ENCODE measurements at places on chromosomes 6 and 20.

- no peak for DNase-seq
Observed at GRCh38 chr6:81666481-81666880, 86.0 kb downstream of the TENT5A start.

DNA sequence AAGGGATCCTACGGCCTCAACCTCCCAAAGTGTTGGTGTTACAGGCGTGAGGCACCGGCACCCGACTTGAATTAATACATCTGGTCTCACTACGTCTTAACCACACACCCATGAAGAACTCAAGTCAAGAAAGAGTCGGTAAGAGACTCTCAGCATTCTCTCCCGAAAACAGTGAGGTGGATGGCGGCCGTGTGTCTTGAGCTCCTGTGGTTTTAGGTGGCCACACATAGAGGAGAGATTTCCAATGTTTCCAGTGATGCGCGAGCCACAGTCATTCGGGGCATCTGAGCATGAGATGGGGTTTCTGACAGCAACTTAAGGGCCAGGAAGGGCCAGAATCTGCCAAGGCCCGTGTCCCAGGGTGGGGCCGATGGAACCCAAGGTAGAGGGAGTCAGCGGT lies 766.4 kb upstream of the DEFB115 start:
- no peak for DNase-seq

DNA sequence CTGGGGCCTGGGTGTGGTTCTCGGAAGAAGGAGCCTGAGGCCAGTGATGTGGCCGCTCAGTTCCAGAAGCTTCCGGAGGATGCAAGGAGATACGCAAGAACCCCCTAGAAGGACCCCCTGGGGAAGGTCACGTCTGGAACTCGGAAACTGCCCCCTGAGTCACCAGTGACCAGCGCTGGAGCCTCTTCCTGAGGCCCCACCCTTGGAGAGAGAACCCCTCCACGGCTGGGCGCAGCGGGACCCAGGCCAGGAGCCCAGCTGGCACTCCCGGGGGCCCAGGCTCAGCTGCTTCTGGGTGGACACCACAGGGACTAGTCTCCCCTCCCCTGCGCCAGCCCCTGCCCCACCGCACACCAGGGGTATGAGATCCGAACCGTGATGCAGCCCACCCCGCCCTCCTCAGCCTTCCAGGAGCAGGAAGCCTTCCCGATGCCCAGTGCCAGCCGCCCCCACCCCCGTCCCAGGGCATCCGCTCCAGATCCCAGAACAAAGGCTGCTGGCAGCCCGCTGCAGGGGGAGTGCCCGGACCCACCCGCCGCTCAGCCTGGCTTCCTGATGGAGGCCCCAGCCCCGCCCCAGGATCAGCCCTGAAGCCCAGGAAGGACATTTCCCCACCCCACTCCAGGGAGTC lies 7.5 kb downstream of the LAMA5 start:
- DNase-seq, result no peak

DNA sequence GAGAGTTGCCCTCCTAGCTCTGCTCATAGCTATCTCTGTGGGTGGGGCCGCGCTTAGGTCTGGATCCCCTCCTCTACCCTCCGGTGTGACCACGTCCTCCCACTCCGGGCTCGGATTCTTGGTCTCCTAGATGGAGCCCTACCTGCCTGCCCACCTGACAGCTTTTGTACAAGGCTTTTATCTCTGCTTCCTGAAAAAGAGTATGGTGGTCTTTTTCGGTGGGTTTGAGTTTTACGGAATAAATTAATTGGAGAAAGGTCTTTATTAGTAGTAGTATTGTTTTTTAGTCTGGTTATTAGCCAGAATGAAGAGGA lies 773 bp downstream of the SMAP1 start:
- no peak for DNase-seq

- no peak for DNase-seq
Observed at GRCh38 chr20:63850689-63851547, 10.4 kb upstream of the ABHD16B start.

- no peak for DNase-seq
Observed at GRCh38 chr20:5586720-5587119, 163.5 kb upstream of the SHLD1 start.

GRCh38 chr6:73579389-73579788 lies 58.6 kb upstream of the EEF1A1 start:
- DNase-seq, result no peak

DNA sequence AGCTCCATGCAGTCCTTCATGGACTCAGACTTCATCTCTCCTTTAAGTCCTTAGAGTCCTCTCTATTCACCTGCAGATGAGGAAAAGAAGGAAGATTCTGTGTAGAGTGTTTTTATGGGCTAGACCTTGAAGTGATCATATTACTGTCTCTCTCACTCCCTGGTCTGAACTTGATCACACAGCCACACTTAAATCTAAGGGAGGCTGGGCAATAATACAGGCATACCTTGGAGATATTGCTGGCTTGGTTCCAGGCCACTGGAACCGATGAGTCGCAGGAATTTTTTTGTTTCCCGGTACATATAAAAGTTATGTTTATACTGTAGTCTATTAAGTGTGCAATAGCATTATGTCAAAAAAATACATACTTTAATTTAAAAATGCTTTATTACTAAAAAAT lies 59.2 kb upstream of the FOXO3 start:
- no peak for DNase-seq

- no peak for DNase-seq
Observed at GRCh38 chr20:64010711-64011237, 25.2 kb upstream of the C20orf204 start.

- DNase-seq, result no peak
Observed at GRCh38 chr20:47136782-47137181, 219.7 kb downstream of the ZMYND8 start.

- DNase-seq, result no peak
Observed at GRCh38 chr20:61923371-61924166, 142.1 kb downstream of the TAF4 start.

GRCh38 chr6:117681162-117681741 lies 6.0 kb downstream of the NUS1 start:
- no peak for DNase-seq

GRCh38 chr6:129890164-129890563 lies 29.0 kb upstream of the TMEM244 start:
- DNase-seq, result no peak

- no peak for DNase-seq
Observed at GRCh38 chr20:32138921-32139320, 29.4 kb downstream of the TM9SF4 start.

GRCh38 chr6:93848031-93848742 lies 428.8 kb upstream of the EPHA7 start:
- no peak for DNase-seq

DNA sequence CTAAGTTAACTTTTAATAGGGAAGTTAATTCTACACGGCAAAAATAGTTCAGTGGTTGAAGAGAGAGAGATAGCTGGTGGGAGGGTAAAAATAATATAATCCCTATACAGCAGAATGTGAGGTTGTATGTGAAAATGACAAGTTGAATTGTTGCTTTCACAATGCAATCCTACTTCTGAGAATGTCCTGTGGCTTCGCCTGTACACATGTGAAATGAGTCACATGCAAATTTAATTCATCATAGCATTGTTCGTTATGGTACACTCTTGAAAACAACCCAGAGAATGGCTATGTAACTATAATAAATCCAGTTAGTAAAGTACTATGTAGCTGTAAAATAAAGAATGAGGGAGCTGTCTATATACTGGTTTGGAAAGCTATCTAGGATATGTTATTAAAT lies 46.0 kb upstream of the HINT3 start:
- DNase-seq, result no peak

DNA sequence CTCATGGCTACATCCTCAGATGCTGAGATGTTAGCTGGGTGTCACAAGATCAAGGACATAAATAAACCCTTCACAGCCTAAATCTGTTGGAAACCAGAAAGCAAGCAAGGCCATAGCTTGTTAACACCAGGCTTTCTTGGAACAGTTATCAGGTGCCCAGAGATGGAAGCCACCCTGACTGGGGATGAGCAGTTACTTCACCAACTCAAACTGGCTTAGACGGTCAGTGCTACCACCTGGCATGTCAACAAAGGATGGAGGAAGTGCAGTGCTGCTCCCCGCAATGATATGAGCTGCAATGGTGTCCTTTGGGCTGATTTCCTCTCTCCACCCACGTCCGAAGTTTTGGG lies 28.9 kb upstream of the SMIM29 start:
- no peak for DNase-seq

DNA sequence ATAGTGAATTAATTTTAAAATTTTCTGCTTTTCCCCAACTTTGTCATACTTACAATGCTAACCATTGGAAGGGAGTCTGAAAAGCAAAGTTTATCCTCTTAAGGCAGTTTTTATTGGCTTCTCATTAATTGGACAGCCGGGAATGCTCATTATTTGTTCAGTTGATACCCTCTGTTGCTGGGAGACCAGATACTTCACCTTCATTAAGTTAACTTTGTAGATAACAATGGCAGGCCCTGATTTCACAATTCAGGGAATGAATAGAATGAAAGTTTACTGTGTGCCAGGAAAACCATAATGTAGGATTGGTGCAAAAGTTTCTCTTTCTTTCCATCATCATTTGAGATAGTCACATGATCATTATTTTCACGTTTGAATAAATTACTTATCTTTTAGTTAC lies 49.0 kb downstream of the COL19A1 start:
- DNase-seq, result no peak

GRCh38 chr6:164243949-164244348 lies 829.4 kb downstream of the QKI start:
- no peak for DNase-seq

DNA sequence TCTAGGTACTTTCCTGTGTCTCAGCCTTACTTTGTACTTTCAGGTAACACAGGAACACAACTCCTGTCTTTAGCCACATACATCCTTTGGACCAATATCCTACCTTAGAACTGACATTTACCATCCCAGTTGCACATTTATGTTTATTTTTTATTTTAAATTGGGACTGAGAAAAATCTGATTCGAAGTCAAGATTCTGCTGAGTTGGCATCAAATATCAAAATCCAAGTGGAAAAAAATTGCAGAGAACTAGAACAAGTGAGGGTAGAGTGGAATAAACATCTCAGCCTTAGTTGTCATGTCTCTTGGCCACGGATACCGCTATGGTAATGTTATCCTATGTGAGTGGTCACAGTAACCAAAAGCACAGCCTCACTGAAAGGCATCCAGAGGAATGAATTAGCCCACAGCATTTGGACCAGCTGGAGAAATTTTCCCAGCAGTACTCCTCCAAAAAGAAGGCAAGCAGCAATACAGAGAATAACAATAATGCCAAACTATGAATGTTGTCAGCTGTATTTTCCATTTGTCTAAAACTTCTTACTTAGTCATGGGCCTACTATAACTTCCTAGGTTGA lies 17.6 kb upstream of the EYA4 start:
- no peak for DNase-seq

GRCh38 chr6:120875900-120876299 lies 458.4 kb downstream of the TBC1D32 start:
- DNase-seq, result no peak

- no peak for DNase-seq
Observed at GRCh38 chr20:878511-879307, 37.4 kb downstream of the ANGPT4 start.

GRCh38 chr20:64224351-64225170 lies 31.0 kb upstream of the PCMTD2 start:
- no peak for DNase-seq

DNA sequence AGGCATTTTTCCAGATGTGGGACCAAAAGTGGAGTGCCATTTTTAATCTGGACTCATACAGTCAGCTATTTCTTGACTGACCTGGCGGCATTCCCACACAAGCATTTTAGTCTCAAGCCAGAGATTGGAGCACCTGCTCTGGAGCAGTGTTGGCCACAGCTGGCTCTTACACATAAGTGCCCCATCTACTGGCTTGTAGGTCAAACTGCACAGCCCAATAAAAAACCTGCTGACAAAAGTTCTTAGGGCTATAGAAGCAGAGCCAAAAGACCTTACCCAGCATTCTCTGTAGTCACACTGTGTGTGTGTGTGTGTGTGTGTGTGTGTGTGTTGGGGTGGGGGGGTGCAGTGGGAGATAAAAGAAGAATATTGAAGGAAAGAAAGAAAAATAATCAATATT lies 38.6 kb upstream of the SENP6 start:
- no peak for DNase-seq

DNA sequence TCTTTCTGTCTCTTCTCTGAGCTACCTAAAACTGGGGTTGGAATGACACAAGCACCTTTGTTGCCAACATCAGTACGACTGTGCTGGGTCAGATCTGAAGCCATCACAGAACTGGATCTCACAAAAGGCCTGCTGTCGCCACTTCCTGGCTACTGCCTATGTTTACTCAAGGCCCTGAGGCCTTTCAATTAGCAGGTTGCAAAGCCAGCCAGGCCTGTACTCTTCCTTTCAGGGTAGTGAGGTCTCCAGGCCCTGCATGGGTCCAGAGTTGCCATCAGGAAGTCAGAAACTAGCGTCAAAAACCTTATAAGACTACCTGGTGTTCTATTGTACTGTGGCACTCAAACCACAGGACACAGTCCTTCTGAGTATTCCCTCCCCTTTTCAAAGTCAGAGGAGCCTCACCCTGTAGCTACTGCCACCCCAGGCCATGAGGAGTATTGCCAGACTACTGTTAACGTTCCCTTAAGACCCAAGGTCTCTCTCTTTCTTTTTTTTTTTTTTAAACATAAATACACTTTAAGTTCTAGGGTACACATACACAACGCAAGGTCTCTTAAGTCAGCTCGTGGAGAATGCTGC lies 937.4 kb upstream of the GJE1 start:
- DNase-seq, result no peak

- no peak for DNase-seq
Observed at GRCh38 chr6:132128424-132128823, 177.3 kb upstream of the CCN2 start.

GRCh38 chr6:56400273-56400672 lies 152.9 kb upstream of the COL21A1 start:
- DNase-seq, result no peak

DNA sequence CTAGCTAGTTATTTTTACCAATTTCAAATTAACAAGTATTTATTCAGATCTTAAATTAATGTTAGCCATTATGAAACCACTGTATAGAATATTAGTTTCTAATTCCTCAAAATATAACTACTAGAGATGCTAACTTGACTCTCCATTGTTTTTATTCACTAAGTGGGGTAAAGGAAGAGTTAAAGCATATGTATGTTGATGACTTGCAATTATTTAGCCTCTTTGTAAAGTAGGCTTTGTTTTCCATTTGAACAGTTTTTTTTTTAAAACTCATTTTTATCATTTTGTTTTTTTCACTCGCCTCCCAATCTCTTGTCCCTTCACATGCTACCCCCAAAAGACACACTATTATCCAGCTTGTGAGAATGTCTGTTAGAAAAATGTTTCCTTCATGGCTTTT lies 3.3 kb downstream of the FAM162B start:
- DNase-seq, result no peak

GRCh38 chr6:140225701-140226436 lies 851.4 kb upstream of the CITED2 start:
- DNase-seq, result no peak

GRCh38 chr6:107894809-107895396 lies 63.1 kb downstream of the SEC63 start:
- no peak for DNase-seq

DNA sequence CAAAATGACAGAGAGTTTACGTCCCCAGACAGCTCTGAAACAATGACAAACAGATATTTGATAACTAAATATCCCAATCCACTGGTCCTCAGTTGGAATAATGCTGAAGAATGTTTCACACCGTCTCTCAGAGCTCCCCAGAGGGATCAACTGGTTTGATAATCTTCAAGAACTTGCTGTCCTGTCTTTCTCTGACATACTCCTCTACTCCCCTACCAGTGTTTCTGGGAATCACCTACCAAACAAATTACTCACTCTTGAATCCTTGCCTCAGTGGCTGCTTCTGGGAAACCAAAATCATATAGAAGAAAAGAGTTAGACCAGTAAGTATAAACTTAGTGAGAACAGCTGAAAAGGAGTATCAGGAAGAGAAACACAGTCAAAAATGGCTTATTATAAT lies 469.7 kb upstream of the JAG1 start:
- no peak for DNase-seq

- no peak for DNase-seq
Observed at GRCh38 chr6:136201732-136202131, 48.4 kb downstream of the MTFR2 start.

All from NCI-H2029 treated with DMSO at 0.1 percent for 48 hours (cell line).